ENCODE measurements at places on chromosomes 13 and 19.
A peak's percentile ranks its signal among the peaks of the same experiment; 100 is the strongest.

- no peak for DNase-seq
Measured at GRCh38 chr19:38047641-38048040, 140.6 kb downstream of the SIPA1L3 start.

GRCh38 chr13:75373988-75374387, 108.0 kb downstream of the TBC1D4 start:
- no peak for DNase-seq

GRCh38 chr19:37929355-37929923, 22.4 kb downstream of the SIPA1L3 start:
- DNase-seq, result no peak

DNA sequence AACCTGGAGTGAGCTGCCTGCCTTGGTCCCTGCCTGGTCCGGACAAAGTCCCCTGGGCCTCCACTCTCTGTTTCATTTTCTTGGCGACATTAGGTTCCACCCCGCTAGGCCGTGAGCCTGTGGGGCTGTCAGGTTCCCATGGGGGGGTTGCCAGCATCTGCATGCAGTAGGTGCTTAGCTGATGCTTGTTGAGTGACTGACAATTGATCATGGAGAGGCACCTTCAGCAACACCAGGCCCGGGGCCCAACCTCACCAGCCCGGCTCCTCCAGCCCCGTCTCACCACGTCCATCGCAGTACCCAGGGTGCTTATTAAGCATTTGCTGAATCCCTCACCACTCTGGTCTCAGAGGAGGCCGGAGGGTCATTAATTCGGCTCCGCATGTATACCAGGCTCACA, 13.4 kb downstream of the MISP start:
- DNase-seq, result no peak

DNA sequence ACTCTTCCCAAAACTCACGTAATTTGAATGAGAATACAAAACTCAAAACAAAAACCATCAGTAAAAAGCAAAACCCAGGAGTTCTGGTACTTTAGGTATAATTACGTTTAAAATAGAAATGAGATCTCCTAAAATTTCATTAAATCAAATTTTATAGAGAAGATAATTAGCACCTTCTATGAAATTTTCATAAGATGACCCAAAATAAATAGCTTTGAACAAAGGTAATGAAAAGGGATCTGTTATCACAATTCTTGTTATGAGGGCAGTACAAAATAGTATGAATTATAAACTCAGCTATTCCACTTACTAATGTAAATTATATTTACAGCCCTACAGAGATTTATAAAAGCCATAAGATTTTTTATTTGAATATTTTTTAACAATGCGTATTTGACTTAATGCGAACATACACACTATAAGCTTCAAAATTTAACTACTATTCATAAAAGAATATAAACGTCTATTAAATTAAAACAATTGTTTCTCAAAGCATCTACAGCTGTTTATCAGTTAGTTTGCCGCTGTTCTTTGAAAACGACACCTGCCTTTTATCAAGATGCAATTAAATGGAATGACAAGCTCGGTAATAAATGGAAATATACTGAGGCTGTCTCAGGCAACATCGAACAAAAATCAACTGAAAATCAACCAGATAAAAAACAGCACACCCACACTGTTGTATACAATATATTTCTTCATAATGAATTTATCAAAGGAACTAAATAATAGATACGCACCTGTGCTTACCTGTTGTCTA, 63.8 kb downstream of the KCNRG start:
- no peak for DNase-seq

DNA sequence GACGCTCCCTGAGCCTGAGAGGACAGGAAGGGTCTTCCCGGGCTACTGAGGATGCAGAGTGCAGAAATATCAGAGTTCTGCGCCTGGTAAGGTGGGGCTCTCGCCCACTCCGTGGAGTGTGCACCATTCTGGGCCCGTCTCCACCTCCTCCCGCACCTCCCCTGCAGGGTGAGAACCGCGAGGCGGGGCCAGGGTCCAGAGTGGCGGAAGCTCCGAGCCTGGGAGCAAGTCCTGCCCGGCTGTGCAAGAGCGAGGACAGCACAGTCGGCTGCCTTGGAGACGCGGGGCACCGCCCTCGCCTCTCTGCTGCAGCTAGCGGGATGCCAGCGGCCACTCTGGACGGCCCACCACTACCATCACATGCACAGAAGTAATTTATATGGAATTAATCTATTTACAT, 2304.4 kb downstream of the PCDH9 start:
- no peak for DNase-seq

- DNase-seq, result no peak
Measured at GRCh38 chr13:46486270-46486669, 66.7 kb upstream of the LRCH1 start.

GRCh38 chr13:53568491-53568890, 539.9 kb downstream of the OLFM4 start:
- DNase-seq, result no peak

GRCh38 chr13:32938314-32938713, 77.9 kb upstream of the KL start:
- no peak for DNase-seq

- DNase-seq, result peak; percentile 71
Measured at GRCh38 chr19:16417660-16418596, 53.8 kb downstream of the EPS15L1 start.

GRCh38 chr19:2027361-2027760, 11.8 kb upstream of the BTBD2 start:
- no peak for DNase-seq

DNA sequence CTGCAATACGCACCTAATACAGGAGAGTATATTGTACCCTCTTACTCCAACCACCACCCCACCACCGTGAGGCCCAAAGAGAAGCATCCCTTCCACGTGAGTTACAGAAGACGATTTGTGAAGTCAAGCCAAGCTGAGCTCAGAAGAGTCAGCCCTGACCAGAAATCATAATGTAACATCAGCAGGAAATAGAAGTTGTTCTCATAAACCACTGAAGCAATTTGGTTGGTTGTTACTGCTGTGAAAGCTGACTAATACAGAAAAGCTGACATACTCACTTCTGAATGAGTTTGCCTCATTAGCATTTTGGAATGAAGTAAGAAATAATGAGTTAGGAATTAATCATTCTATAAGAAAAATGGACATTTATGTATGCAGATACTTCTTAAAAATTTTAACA, 749.4 kb upstream of the SLC10A2 start:
- no peak for DNase-seq

GRCh38 chr19:12711187-12711586, 12.5 kb downstream of the TNPO2 start:
- no peak for DNase-seq

GRCh38 chr19:4517451-4518057, 732 bp downstream of the PLIN4 start:
- no peak for DNase-seq

DNA sequence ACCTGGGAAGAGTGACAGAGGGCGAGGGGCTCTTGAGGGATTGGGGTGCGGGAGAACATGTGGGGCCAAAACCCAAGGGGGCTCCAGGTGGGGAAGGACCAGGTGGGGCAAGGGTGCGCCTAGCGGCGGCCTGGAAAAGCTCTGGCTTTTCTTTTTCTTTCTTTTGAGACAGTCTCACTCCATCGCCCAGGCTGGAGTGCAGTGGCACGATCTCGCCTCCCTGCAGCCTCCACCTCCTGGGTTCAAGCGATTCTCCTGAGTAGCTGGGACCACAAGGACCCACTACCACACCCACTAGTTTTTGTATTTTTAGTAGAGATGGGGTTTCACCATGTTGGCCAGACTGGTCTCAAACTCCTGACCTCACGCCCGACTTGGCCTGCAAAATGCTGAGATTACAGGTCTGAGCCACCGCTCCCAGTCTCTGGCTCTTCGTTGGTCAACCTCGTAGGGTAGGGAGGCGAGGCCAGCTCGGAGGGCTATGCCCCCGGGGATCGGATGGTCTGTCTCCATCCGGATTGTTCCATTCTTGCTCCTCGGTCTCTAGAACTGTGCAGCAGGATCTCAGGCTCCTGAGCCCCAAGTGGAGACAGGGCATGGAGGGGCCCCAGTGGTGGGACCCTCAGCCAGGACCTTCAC, 3.7 kb downstream of the GADD45B start:
- DNase-seq, result no peak

DNA sequence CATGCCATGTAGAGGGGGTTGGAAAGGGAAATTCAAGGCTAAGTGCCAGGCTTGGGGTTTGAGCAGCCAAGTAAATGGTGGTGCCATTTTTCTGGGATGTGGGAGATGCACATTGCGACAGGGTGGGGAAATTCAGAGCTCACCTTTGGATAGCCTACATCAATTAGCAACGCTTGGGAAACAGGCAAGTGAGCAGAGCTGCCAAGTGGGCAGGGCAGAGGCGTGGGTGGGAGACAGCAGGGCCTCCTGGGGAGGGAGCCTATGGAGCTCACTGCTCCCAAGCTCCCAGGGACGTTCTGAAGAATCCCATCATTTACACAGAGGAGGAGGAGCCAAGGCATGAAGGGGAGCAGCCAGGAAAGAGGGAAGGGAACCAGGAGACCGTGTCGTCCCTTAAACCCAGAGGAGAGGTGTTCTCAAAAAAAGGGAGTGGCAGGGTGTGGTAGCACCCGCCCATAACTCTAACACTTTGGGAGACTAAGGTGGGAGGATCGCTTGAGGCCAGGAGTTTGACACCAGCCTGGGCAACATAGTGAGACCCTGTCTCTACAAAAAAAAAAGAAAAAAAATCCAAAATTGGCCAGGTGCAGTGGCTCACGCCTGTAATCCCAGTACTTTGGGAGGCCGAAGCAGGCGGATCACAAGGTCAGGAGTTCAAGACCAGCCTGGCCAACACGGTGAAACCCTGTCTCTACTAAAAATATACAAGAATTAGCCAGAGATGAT, 11.5 kb upstream of the CCNE1 start:
- DNase-seq, result no peak

DNA sequence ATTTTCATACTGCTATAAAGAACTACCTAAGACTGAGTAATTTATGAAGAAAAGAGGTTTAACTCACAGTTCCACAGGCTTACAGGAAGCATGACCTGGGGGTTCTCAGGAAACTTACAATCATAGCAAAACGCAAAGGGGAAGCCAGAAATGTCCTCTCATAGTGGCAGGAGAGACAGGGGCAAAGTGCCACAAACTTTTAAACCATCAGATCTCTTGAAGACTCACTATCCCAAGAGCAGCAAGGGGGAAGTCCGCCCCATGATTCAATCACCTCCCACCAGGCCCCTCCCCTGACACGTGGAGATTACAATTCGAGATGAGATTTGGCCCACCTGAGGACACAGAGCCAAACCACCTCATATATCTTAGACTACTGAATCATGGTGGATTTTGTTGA, 198.7 kb downstream of the KCTD12 start:
- no peak for DNase-seq

DNA sequence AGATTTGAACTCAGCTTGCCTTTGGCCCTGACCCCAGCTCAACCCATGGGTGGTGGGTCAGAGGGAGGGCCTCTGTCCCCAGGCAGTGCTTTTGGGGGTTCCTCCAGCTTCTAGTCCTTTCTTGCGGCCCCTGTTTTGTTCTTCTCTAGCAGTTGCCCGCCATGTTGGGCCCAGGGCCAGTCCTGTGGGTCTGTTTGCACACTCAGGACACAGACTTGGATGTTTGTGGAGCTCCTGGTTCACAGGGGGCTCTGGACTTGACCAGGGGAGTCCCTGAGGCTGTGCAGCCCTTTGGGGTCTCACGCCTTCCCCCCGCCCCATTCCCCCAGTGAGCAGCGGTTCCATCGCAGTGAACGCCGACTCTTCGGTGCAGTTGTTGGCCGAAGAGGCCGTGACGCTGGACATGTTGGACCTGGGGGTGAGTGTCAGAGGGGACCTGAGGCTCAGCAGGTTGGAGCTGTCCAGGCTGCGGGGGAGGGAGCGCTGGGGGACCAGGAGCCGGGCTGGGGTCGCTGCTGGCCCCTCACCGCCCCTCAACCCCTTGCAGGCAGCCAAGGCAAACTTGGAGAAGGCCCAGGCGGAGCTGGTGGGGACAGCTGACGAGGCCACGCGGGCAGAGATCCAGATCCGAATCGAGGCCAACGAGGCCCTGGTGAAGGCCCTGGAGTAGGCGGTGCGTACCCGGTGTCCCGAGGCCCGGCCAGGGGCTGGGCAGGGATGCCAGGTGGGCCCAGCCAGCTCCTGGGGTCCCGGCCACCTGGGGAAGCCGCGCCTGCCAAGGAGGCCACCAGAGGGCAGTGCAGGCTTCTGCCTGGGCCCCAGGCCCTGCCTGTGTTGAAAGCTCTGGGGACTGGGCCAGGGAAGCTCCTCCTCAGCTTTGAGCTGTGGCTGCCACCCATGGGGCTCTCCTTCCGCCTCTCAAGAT, 2.5 kb downstream of the ATP5F1D start:
- peak; percentile 88 for DNase-seq

DNA sequence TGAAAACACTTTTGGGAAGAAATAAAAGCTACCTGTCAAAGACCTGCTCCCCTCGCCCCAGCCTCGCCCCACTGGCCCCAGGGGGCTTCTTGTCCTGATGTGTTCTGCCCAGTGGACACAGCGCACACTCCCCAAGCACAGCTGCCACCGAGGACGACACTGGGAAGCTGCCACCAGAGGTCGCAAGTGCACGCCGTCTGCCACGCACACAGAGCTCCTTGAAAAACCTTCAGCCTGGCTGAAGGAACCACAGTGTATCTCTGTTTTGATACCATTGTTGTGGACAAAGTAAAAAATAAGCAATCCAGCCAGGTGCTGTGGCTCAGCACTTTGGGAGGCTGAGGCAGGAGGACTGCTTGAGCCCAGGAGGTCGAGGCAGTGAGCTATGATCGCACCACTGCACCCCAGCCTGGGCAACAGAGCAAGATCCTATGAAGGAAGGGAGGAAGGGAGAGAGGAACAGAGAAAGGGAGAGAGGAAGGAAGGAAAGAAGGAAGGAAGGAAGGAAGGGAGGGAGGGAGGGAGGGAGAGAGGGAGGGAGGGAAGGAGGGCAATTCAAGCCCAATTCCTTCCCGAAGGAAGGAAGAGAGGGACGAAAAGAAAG, 57.3 kb downstream of the CEBPG start:
- peak; percentile 62 for DNase-seq

DNA sequence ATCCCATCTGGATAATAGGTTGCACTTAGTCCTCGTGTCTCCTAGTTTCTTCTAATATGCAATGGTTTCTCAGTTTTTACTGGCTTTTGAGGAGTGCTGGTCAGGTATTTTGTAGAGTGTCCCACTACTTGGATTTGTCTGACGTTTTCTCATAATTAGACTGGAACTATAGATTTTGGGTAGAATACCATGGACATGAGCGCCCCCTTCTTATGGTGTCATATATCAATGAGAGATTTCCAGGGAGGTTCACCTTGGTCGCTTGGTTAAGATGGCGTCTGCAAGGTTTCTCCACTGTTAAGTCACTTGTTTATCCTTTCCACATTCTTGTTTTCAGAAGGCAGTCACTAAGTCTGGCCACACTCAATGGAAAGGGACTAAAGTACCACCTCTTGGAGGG, 6.7 kb downstream of the SOHLH2 start:
- DNase-seq, result no peak

DNA sequence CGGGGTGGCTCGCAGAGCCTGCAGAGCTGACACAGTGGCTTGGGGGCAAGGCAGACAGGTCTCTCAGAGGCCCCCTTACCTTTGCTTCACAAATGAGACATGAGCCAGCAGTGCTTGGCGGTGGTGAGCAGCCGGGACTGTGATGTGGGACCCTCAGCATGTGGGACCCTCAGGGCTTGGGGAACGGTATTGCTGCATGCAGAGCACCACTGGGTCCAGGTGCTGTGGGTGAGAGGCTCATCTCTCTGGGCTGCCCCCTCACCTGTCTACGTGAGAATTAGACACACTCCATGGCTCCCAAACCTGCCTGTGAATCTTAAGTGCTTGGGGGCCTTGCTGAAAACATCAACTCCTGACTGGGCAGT, 106.6 kb downstream of the COL4A2 start:
- no peak for DNase-seq

- DNase-seq, result no peak
Measured at GRCh38 chr13:102020611-102021216, 381.1 kb downstream of the FGF14 start.

- DNase-seq, result no peak
Measured at GRCh38 chr13:42073683-42074082, 25.2 kb downstream of the DGKH start.

All from CD4-positive, alpha-beta T cell treated with Interleukin-17A for 1 hour (primary cell).